ENCODE measurements at places on chromosomes 13 and 19.

- DNase-seq: no peak
Measured at GRCh38 chr19:29663861-29664752, 1.2 kb upstream of the PLEKHF1 start.

GRCh38 chr13:109093998-109094397 lies 464.6 kb downstream of the MYO16 start:
- DNase-seq: no peak

- DNase-seq: no peak
Measured at GRCh38 chr13:48778610-48779009, 124.9 kb downstream of the CYSLTR2 start.

DNA sequence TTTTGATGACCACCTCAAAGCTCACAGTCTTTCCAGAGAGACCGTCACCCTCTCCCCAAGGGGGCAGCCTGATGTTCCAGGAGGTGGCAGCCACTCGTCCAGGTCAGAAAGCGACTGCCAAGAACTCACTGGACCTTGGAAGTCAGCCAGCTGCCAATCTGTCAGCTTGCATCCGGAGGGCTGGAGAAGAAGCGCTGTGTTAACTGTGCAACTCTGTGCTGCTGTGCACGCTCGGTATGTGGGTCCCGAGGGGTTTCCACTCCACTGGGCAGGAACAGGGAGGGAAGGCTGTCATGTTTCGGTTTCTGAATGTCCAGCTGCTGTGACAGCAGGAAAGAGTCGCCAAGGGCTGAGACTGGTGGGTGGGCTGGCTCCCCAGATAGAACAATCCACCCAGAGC lies 89.2 kb downstream of the CACNA1A start:
- no peak for DNase-seq

DNA sequence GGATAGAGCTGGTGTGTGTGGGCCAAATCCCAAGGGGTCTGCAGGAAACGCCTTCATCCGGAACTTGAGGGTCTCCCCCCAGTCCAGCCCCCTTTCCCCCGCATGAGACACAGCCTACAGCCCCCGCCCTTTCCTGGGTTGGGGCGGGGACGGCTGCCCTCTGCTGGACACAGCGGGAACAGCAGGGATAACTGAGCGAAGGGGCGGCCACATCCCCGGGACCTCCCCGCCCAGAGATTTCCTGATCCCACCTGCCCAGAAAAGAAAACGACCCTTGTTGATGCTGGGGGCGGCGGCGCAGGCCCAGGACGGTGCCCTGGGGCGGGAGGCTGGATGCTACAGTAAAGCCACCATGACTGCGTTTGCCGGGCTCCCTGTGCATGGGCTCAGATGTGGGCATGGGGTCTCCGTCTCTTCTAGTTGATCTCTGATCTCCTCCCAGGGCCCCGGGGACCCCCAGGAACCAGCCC lies 14.2 kb downstream of the ONECUT3 start:
- DNase-seq: peak; percentile 52

DNA sequence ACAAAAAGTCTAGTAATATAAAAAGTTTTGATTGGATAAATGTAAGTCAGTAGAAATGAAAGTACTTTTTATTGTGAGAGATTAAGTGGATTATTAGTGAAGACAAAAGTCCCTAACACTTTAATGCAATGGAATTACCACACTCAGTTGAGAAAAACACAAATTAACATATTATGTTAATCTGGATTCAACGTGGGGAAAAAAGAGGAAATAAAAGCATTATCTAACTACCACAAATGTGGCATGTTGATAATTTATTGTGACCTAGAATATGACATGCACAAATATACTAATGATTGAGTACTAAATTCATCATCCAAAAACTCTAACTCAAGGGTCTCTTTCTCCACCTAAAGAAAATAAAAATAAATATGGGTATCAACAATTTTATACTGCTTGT lies 41.5 kb downstream of the FOXO1 start:
- DNase-seq: no peak

DNA sequence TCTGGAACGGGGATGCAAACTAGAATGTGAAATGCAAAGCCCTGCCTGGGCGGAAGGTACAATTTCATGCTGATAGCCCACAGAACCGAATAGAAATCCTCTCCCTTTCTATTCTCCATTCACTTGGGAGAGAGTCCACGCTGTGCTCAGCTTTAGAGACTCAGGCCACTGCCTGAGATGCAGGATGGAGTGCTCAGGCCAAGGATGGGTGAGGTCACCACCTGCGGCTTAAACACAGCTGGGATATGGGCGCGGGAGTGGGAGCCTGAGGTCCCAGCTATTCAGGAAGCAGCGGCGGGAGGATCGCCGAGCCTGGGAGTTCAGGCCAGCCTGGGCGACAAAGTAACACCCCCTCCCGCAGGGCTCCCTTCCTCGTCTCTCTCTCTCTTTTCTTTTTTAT lies 446 bp upstream of the ZNF83 start:
- DNase-seq: no peak

DNA sequence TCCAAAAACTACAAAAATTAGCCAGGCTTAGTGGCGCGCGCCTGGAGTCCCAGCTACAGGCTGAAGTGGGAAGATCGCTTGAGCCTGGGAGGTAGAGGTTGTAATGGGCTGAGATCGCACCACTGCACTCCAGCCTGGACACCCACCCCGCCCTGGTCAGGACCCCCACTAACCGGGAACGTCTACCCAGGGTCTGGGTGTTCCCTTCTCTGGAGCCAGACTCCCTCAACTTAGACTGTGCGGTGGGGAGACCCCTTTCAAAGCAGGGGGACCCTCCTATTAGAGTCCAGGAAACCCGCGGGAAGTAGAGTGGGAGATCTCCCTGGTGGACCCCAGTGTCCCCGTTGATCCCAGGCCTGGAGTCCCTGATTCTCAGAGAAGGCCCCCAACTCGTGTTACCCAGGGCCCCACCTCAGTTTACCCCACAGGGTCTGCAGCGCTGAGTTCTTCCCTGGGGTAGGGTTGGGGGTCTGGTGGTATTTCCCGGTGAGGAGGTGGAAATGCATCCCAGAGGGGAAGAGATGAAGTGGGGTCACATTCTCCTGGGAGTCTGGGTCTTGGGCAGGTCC lies 6.1 kb upstream of the ARRDC2 start:
- no peak for DNase-seq

GRCh38 chr13:29901710-29902631 lies 51.6 kb upstream of the UBL3 start:
- peak; percentile 18 for DNase-seq

GRCh38 chr19:44282846-44283245 lies 22.0 kb downstream of the ZNF235 start:
- DNase-seq: no peak

GRCh38 chr13:66950666-66951065 lies 279.5 kb downstream of the PCDH9 start:
- no peak for DNase-seq

GRCh38 chr19:33175886-33176669 lies 18.1 kb upstream of the LRP3 start:
- DNase-seq: peak; percentile 8

GRCh38 chr13:95783747-95784146 lies 106.8 kb downstream of the DNAJC3 start:
- DNase-seq: no peak

DNA sequence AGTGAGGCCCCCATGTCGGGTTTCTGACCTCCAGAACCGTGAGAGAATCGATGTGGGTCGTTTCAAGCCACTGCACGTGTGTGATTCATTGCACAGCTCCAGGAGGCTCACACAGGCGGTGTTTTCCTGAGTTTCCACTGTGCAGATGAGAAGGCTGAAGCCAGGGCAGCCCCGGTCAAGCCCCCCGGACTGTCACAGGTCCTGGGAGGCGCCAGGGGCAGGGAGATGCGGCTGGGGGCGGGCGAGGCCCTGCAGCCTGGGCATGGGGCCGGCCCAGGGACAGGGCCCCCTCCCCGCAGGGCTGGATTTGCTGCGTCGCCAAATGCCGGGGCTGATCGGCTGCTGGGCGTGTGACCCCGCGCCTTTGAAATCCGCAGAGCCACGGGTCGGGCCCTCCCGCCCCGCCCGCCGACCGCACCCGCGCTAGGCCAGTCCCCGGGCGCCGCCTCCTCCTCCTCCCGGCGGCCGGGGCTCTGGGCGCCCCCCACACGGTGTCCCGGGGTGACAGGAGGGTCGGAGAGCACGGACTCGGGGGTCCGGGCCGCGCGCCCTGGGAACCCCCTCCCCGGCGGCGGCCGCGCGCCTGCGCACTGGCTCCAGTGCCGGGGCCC lies 9.9 kb upstream of the MKNK2 start:
- no peak for DNase-seq

GRCh38 chr13:62483774-62484173 lies 1068.1 kb upstream of the PCDH20 start:
- DNase-seq: no peak

- DNase-seq: no peak
Measured at GRCh38 chr19:47099576-47100050, 14.0 kb downstream of the ZC3H4 start.

GRCh38 chr13:110109140-110109783 lies 197.7 kb downstream of the COL4A1 start:
- DNase-seq: no peak

- DNase-seq: no peak
Measured at GRCh38 chr13:98743377-98743776, 9.1 kb downstream of the SLC15A1 start.

DNA sequence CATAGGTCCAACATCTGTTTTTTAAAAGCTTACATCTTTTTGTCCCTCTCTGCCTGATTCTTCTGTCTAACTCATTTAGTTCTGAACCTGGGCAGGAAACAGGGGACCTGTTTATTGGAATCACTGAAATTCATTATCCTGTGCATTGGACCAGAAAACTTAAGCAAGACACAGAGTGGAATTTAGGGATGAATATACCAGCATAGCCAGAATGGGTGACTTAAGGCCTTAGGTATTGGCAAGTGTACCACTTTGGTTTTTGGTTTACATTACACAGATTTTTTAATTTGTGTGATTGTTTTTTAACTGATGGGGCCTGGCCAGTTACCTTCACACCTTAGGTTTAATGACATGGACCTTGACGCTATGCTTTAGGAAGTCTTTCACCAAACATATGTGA lies 232.5 kb downstream of the GPC5 start:
- DNase-seq: no peak

GRCh38 chr19:7899751-7900378 lies 3.8 kb upstream of the MAP2K7 start:
- DNase-seq: no peak
